Thoracic aorta (tissue), 2 donors: ENCODE measurements at places on chromosomes 1 and 21.

GRCh38 chr1:230112131-230112701, 45.2 kb downstream of the GALNT2 start:
- DNase-seq, result no peak

GRCh38 chr1:72000809-72001208, 281.5 kb downstream of the NEGR1 start:
- DNase-seq, result no peak

DNA sequence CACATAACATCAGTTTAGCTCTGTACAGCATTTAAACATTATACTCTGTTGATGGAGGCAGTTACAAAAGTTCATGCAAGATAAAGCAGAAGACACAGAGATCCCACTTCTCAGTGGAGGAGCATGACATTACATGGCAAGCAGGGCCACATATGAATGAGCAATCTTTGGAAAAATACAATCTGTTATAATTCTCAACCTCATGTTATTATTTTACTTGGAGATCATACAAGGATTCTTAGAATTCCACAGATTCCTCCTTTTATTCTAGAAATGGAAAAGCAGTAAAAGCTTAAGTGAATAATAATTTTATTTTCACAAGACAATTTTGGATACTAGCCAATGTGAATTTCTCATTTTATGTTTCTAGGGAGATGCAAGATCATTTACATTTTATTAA, 66.6 kb downstream of the IFI44 start:
- DNase-seq, result no peak

GRCh38 chr1:19955534-19956170, 23.8 kb downstream of the PLA2G2A start:
- DNase-seq, result no peak

GRCh38 chr1:18021242-18021641, 86.4 kb upstream of the IGSF21 start:
- DNase-seq, result no peak

GRCh38 chr1:207298186-207298585, 23.3 kb upstream of the CD55 start:
- no peak for DNase-seq

DNA sequence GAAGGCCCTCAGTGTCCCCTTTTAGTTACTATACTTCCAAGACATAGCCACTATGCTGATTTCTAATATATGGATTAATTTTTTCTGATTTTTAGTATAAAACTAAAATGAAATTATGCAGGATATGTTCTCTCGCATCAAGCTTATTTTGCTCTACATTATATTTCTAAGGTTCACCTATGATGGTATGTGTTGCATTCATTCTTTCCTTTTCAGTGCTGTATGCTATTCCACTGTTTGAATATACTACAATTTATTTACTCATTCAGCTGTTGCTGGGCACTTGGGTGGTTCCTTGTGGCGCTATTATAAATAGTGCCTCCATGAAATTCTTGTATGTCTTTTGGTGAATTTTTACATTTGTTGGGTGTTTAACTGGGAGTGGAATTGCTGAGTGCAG, 230.3 kb downstream of the ATG4C start:
- DNase-seq, result no peak

DNA sequence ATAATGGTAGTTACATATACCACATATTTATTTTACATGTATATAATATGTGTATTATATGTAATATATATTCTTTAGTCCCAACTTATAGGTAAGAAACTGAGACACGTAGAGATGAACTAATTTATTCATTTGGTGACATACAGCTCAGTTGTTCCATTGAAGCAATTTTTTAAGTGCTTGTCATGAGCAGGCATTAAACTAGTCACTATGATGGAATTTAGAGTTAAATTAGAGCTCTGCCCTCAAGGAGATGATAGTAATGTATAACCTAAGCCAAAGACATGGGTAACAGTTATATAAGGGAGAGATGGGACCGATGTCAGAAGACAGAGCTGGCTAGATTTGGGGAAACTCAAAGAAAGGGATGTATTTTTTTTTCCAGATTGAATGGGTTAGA, 83.0 kb downstream of the ST6GALNAC5 start:
- DNase-seq, result no peak

DNA sequence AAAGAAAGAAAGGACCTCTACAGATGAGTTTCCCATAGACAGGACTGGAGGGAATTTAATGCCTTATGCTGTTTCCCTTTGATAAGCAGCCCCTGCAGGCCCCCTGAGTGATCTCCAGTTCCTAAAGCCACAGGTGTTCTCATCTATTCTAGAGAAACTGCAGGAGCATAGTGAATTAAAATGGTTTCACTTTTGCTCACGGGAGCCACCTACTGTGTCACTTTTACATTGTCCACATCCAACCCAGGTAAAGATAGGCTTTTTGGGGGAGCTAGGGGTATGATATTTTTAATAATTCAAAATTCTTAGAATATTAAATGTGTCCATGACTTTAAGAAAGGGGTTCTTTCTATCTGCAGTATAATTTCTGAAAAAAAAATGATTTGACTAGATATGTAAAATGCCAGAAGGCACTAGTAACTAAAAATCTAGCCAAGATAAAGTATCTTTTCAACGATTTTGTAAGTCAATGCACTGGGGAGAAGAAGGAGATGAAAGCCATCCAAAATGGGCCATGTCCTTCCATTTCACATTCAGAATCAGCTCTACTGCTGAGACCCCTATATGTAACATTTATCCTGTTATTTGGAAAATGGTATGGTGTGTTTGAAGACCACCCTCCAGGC, 267.3 kb upstream of the DUSP10 start:
- DNase-seq, result no peak

DNA sequence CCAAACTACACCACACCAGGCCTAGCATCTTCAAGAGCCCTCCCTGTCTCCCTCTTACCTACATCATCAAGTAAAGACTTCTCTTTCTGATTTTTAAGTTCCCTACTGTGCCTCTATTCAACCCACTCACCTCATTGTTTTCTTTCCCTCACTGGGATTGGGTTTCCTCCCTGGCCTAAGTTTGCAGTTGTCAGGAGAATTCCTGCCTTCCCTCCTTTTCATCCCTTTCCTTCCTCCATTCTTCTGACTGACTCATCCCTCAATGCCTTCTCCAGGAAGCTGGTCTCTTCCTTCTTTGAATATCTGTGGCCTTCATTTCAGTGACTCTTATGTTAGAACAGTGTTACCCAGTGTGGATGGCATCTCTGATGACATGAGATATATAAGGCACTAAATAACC, 139.9 kb upstream of the KIAA0040 start:
- DNase-seq, result no peak

- DNase-seq, result peak; percentile 8
Measured at GRCh38 chr1:45687754-45688740, at the start of gene TMEM69. Gene TMEM69, plus strand, starts transcription at chr1:45688181. Its CDS starts 2,888 bp downstream, at chr1:45691069.

DNA sequence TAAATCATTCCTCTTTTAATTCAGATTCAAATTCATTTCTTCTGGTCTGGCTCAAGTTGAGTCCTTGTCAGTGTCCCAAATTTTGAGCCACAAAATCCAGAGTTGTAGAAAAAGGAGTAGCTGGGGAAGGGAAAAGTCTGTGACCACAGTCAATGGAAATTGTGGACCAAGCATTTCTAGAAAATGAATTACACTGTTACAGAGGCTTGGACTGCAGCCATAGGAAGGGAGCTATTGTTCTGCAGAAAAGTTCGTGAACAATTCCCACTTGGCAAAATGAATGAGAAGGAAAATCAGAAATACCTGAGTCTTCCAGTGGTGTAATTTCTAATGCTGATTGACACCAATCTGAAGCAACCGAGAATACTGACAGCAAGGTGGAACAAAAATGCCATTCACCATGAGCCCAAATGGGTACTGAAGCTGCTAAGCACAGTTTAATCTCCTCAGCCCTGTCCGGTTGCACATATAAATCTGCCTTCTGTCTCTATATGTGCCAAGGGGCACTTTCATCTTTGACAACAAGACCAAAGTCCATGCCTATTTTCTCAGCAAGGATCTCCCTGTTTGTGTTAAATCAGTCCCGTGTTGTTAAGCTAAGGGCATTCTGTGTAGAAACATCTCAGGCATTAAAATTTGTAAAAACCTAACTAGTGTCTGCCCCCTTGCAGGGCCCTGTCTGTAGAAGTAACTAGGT, 51.3 kb downstream of the TEX35 start:
- no peak for DNase-seq

- no peak for DNase-seq
Measured at GRCh38 chr1:12356004-12356890, 126.4 kb downstream of the VPS13D start.

GRCh38 chr1:48049823-48050535, 52.8 kb upstream of the TRABD2B start:
- DNase-seq, result no peak

DNA sequence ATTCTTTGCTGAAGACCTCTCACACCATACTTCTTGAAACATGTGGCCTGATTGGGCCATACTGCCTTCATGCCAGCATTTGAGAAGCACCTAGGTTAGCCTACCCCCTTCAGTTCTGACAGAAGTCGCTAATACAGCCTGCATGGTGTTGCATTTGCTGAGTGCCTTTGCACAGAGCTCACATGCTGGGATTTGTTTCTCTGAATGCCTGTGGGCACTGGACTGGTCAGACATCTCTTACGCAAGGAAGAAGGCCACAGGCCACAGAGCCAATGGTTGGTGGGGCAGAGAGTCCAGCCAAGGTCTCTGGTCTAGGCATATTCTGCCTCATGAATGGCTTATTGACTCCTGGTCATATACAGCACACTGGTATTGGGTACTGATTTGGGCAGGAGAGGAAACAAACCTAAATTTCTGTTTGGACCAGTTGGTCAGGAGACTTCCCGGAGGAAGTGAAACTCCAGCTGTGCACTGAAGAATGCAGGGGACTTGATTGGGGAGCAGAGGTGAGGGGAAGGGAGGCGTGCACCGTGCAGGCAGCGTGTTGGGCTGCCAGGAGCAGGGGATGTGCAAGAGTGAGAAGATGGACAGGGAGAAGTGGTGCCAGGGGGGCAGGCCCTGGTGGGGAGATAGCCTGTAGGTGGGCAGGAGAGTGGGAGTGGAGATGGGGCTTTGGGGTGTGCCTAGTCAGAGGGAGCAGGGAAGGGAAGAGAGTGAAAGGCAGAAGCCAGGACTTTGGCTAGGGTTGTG, 18.1 kb downstream of the URB2 start:
- DNase-seq, result no peak

DNA sequence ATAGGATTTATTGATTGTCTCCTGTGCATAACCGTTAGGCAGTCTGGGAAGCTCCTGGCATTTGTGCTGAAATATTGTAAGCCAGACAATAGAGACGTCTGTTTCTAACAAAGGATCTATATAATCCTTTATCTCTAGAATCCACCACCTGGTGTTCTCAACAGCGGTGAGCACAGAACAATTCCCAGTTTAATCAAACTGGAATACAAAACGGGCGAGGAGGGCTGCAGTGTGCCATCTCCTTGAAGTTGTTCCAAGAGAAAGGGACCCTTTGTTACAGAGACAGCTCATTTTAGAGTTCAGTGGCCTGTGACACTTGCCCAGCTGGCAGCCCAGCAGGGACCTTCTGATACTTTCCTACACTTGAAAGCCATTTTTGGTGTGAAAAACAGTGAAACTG, 162.8 kb upstream of the IVNS1ABP start:
- DNase-seq, result no peak

GRCh38 chr1:234478152-234478480, 863 bp downstream of the TARBP1 start:
- no peak for DNase-seq

DNA sequence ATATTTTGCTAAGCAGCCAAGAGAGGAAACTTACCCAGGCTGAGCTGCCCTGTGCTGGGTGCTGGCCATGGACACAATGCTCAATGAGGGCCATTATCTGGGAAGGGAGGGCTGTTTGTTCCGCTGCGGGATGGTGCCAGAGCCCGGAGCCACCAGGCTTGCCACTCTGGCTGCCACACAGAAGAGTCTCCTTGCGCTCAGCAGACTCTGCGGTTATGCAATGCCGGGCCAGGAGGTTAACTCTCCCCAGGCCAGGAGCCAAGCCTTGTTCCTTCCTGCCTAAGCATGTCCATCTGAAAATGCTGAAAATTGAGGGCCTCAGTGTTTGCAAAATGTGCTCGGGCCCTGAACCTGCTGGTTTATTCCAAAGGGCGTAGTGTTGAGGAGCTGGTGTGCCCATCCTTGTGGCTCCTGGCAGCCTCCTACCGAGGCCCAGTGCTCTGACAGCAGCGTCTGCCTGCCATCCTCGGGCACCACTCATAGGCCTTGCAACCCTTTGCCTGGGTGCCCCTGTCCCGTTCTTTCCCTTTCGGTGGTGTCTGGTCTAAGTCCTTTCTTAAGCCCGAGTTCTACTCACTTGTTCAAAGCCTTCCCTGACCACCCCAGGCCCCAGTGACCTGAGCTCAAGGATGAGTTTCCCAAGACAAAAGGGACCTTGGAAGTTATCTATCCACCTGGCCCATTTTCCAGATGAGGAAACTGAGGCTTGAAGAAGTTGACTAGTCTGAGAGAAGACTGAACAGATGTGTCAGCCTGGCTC, 133.8 kb upstream of the EDN2 start:
- DNase-seq, result no peak

GRCh38 chr1:37795340-37796125, 1.9 kb downstream of the MANEAL start:
- no peak for DNase-seq

GRCh38 chr1:193456811-193457280, 270.4 kb upstream of the B3GALT2 start:
- no peak for DNase-seq

DNA sequence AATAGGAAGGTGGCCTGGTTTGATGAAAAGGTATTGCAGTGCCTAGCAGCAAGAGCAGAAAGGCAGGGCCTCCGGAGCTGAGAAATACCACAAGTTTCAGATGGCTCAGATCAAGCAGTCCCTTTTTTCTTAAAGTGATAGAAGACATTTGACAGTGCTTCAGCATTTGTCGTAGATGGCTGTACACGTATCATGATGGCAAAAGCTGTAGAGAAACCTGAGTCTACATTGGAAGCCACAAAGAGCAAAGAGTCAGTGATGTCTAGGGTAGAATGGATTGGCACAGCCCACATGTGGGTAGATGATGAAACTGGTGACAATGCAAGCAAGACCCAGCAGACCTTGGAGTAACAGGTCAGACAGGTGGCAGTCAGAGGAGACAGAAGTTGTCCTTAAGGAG, 101.3 kb upstream of the ARTN start:
- no peak for DNase-seq

GRCh38 chr1:193569096-193569982, 382.9 kb upstream of the B3GALT2 start:
- DNase-seq, result no peak

- no peak for DNase-seq
Measured at GRCh38 chr1:39105061-39105840, 79.1 kb downstream of the NDUFS5 start.

DNA sequence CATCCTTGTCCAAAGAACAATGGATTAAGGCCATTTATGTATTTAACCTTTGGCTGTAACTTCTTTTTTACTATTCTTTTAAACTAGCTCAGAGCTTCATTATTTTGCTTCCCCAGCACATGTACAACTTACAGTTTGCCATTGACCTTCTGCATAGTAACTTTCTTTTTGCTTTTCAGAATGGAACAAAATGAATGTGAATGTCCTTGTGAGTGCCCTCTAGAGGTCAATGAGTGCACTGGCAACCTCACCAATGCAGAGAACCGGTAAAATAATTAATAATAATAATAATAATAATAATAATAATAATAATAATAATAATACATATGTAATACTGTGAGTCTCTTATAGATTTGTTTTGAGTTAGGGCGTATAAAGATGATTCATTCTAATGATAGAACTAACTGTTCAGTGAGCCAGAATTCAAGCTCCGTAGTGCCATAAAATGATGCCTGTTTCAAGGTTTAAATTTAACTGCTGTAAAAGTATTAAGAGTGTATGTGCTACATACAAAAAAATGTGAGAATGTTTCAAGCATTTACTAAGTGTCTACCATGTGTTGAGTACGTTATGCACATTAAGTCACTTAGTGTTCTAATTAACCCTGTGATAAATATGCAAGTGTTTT, 69.0 kb upstream of the RAVER2 start:
- DNase-seq, result no peak

GRCh38 chr1:207871117-207871649, 39.7 kb downstream of the CD34 start:
- no peak for DNase-seq
